ENCODE measurements at places on chromosomes 12 and 14. TPM values are rescaled to one million over a fixed set of nuclear protein-coding genes. Genes with fewer than 3 reads are reported as not detected.

TMEM229B gene
- total RNA-seq: 1.2 TPM

PPM1H gene
- 1.7 TPM for total RNA-seq

CRIP1 gene
- total RNA-seq: 49.0 TPM

ALDH1L2 gene
- 14.5 TPM for total RNA-seq

Data from aortic smooth muscle cell (primary cell).